Fibroblast of villous mesenchyme (primary cell): ENCODE measurements at places on chromosomes 1 and 21. TPM values are rescaled to one million over a fixed set of nuclear protein-coding genes. Genes with fewer than 3 reads are reported as not detected.

BCL2L15 gene
- total RNA-seq, result under 0.01 and 0.32 TPM in 2 replicates

CRNN gene
- total RNA-seq, result not detected in 2 replicates

KCNA3 gene
- under 0.01 and 0.64 TPM in 2 replicates for total RNA-seq

SLC45A1 gene
- total RNA-seq, result 0.86 and 1.9 TPM in 2 replicates

RGS8 gene
- not detected in 2 replicates for total RNA-seq

CHIA gene
- total RNA-seq, result not detected in 2 replicates

JAM2 gene
- under 0.01 and 1.7 TPM in 2 replicates for total RNA-seq

SPRR2A gene
- not detected in 2 replicates for total RNA-seq

SPATA17 gene
- total RNA-seq, result under 0.01 and 0.86 TPM in 2 replicates

DNA sequence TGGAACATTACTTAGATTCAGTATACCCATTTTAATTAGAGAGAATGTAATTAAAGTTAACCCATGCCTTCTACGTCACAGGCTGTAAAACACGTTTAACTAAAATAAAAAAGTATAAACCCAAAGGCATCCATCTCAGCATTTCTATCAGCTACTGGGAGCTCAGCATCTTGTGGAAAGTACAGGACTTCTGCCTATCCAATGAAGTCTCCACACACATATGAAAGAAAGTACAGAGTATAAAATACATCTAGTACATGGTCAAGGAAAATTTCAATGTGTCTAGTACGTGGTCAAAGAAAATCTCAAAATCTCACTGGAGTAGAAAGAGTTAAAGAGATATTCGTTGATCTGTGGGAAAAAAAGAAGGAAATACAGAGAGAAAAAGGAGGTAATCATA, 141.4 kb upstream of the ZNHIT6 start:
- no peak for DNase-seq

DNA sequence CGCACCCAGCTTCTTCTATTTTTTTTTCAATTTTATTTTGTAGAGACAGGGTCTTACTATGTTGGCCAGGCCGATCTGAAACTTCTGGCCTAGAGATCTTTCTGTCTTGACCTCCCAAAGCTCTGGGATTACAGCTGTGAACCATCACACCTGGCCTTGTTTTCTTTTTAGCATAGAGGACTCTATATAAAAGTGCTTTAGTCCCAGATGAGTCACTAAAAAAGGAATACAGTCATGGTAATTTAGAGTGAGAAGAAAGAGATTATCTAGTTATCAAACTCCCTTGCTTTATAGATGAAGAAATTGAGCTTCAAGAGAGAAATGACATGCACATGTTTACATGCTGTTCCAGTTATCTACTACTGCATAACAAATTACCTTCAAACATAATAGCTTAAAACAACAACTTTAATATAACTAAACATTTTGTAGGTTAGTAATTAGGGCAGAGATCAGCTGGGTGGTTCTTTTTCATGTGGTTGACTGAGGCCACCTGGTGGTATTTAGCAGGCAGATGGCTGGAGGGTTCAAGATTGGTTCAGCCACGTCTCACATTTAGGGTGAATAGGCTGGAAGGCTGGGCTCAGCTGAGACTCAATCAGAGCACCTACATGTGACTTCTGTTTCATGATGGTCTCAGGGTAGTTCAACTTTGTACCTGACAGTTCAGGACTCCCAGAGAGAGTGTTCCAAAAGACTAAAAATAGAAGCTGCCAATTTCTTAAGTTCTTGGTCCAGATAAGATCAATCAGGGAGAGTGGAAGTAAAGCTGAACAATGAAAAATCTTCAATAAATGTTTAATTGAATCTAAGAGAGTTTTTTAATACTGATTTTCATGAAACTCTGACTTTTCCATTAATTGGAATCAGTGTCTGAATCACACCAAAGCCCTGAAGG, 16.9 kb upstream of the MTF2 start:
- peak; percentile 49 for DNase-seq

DNA sequence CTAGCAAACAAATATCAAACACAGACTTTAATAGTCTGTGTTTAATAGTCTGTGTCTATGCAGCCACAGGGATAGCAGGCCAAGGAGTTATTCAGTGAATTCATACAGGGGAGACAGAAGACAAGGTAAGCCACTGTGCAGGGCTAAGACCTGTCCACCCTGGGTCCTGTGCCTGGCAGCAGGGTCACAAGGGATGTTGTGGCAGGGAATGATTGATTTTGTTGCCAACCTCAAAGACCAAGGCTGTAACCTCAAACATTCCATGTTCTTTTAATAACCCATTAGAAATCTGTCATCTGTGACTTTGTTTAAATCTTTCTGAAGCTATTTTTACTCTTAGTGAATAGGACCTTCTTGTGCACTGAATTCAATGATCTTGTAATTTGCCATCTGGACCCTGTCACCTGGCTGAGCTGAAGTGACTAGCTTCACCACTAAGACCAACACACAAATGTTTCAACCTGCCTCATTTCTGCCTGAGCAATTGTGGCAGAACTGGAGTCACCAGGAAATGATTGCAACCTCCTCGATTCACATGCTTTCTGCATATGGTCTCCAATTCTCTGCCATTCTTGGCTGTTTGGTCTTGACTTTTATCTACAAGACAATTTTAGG, 154.2 kb downstream of the ASTN1 start:
- DNase-seq, result no peak

DNA sequence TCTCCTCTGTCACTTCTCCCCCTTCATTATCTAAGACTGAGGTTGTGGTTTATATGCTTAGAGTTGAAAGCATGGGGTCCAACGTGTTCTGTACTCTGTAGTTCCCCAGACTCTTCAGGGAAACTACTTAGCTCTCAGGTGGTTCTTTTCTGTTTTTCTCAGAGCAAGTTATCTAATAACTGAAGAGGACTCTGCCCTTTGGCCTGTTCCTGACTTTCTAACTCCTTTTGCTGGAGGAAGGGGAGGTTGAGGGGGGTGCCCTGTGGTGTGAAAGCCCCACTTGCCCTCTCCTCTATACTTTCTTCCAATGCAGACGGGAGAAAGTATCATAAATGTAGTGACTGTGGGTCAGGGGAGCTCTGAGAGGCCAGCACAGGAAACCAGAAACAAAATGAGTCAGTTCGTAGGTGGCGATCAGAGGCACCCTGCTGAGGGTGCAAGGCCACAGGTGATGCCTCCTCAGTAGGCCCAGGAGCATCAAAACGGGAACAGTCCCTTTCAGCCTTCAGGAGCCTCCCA, 5.0 kb downstream of the SLC25A44 start:
- DNase-seq, result no peak

GRCh38 chr1:47842228-47842919, 154.8 kb downstream of the TRABD2B start:
- DNase-seq, result no peak

GRCh38 chr1:1291023-1291528, 10.8 kb downstream of the SCNN1D start:
- DNase-seq, result no peak

- DNase-seq, result no peak
Measured at GRCh38 chr1:202805886-202806844, 2.1 kb downstream of the KDM5B start.

DNA sequence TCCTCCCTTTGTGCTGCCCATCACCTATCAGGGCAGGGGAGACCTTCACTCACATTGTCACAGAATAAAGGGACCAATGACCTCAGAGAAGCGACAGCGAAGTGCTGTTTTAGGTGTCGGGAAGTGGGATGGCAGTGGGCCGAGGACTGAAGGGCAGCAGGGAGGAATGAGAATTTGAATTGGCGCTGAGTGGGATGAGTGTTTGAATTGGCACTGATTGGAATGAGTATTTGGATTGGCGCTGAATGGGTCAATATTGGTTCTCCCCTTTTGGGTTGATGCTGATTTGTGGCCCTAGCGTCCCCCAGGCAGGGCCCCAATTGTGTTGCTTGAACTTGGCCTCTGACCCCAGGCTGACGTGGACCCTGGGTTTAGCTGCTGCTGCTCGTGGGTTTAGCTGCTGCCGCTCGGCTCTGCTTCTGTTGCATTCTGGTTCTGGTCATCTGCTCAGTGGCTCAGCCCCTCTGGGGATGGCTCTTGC, 12.4 kb upstream of the UMODL1 start:
- no peak for DNase-seq

DNA sequence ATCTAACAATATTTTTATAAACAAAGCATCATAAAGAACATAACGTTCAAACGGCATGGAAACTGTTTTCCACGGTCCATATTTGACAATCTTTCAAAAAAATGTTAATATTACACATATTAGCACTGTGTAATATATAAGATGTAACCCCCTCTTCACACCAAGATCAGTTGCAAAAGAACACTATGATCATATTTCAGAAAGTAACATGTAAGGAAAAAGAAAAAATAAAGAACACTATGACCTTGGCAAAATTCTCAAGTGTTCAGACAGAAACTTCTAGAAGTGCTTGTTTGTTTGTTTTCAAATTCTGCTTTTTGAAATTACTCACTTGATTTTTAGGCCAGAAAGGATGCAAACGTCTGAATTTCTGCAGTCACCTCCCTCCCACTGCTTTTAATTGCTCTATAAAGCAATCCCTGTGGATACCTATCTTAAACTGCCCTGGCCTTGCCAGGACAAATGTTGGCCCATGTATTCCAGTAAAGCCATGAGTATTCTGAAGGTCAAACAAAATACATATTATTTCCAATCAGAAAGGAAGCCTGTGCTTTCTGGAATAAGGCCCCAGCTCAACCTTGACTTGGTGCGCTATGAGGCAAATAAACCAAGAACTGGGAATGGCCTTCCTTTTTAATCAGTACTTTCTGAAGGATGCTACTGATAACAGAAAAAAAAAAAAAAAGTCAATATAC, 68.6 kb downstream of the TGFBR3 start:
- DNase-seq, result no peak

DNA sequence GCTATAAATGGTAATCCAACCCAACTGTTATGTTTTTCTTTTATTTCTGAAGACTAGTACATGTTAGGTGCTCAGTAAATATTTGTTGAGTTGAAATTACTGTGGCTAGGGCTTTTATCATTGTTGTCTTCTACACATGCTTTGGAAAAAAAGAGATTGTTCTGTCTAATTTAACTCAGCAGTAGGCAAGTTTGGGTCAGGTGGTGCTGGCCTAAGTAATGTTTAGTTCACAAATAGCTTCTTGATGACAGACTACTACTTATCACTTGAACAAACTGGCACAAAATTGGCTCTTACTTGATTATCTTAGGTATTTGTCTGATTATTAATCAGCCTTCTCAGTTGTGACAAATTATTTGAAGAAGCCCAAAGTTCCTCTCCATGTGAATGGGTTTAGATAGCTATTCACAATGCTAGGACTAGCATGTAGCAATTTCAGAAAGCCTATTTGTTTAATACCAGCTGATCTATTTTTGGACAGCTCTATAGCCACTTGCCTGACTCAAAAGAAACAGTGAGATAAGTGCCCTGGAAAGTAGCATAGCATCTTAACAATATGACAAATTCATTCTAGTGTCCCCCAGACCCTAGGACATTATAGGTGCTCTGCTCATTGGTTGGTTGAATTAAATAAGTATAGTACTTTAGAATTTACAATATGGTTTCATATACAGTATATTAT, 32.6 kb downstream of the TMEM200B start:
- DNase-seq, result no peak

GRCh38 chr1:25727635-25728286, 72.2 kb upstream of the SELENON start:
- DNase-seq, result peak; percentile 40

GRCh38 chr1:197884173-197884572, 18.3 kb upstream of the C1orf53 start:
- DNase-seq, result no peak

DNA sequence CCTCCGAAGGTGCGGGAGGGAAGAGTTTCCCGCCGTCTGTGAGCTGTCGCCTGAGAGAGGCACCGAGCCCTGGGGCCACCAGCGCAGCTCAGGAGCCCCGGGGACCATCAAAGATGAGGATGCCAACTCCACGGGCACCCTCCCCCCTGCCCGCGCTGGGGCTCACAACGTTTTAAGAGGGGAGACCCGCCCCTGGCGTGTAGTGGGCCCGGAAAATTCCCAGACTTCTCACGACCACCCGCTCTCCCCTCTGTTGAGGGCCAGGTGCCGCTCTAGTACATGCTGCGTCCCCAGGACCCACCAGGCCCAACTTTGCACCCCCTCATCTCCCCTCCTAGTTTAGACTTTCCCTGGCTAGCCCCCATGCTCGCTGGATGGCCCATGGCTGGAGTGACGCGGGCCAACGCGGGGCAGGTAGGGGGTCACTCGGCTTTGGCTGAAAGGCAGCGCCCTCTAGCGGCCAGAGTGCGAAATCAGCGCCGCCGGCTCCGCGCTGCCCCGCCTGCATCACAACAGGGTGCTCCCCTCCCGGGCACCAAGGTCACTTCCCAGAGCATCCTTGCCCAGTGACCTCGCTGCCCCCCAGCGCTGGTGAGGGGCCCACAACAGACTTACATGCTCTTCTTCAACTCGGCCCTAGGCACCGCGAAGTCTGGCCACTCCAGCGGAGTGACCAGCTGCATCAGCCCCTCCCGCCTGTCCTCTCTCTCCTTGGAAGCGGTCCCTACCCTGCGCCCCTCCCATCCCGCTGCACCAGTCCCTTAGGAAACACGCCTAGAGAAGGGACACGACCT, 1.8 kb downstream of the CD160 start:
- peak; percentile 39 for DNase-seq

DNA sequence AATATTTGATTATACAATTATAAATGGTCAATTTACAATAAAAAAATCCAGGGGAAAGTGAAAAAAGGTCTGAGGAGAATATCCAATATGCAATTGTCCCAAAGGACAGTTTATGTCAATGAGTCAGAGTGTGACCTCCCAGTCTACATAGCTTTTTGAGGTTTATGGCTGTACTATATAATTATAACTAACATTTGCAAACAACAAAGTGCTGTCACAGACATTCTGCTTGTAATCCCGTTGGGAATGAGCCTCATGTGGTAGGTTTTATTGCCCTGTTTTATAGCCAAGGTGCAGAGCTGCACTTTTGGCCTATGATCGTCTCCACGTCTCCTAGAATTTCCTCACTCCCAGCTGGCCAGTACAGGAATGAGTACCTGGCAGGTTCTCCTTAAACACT, 103.8 kb downstream of the ADSS2 start:
- DNase-seq, result peak; percentile 84

DNA sequence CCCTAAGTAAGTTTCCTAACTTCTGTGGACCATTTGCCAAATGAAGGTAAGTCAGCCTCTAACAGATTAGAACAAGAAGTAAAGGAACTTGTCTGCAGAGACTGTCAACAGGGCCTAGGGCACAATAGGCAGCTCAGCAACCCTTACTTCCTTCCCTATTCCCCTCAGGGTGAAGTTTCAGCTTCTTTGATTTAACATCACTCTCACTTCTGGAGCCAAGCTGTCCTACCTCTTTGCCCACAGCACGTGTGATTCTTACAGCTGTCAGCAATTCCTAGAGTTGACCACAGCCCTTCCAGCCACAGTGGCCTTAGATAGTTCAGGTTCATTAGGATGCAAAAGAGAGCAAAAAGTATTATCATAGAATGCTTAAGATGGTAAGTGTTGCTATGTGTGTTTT, 7.6 kb upstream of the EIF4G3 start:
- DNase-seq, result no peak

DNA sequence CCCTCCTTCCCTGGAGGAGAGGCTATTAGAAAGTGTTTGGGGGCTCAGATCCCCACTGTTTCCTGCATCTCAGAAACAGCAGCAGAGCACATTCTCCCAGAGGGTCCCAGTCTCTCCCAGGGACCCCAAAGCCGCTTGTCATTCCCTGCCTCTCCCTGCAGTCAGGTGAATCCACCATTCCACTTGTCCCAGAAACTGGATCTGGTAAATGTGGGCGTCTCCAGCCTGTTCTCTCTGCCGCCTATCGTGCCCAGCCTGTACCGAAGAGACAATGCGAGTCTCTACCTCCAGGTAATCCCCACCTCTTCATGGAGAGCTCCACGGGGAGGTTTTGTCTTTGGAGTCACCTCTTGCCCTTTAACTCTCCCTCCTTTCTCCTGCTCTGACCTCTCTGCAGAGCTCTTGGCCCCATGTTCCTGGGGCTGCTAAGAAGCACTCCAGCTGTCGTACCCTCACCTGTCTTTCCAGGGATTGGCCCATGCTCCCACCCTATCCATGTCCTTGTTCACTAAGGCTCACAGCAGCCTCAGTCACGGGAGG, 26.9 kb downstream of the INAVA start:
- no peak for DNase-seq
